ENCODE measurements at places on chromosomes 5 and 9.
A peak's percentile ranks its signal among the peaks of the same experiment; 100 is the strongest.

GRCh38 chr9:82122731-82123130 lies 134.2 kb downstream of the SPATA31D1 start:
- no peak for DNase-seq

DNA sequence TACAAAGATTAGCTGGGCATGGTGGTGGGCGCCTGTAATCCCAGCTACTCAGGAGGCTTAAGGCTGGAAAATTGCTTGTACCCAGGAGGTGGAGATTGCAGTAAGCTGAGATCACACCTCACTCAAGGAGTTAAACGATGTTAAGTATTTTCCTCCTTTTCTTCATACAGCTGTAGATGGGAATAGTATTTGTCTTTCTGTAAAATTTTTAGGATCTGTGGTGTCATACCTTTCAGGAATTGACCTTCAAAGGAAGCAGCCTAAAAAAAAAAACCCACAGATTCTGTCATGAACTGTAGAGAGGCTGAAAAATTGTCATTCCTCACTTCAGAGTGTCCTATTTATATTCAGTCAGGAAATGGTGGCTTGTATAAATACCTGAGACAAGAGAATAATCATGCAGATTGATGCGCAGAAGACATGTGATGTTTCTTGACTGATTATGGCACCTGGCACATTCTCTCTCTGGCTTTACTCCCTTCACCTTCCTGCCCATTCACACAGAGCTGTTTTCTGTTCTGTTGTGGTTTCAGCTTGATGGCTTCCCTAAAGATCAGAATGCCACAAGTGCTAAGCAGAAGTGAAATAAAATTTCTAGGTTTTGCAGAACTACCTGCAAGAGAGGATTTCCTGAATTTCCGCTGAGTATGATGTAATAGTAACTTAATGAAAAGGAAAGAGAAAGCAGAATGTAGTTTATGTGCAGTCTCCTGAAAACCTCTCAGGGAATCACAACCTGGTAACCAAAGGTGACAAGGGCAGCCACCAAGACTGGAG lies 3.8 kb downstream of the IFNA1 start:
- DNase-seq = no peak

DNA sequence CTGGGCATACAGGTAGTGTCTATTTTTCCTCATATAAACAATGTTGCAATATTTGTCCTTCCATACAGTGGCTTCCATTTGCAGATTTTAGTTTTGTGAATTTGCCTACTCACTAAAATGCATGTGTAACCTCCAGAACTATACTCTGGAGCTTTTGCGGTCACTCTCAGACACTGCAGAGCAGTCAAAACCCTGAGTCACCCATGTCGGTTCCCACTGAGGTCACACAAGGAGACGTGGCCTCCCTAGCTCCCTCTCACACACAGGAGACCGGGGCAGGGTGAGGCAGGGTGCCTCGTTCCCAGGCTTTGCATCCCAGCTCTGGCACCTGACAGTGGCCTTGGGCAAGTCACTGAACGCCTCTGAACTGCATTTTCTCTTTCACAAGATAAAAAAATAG lies 55.5 kb upstream of the ZNF354A start:
- peak; percentile 83 for DNase-seq

GRCh38 chr9:76866689-76867088 lies 39.2 kb downstream of the PRUNE2 start:
- peak; percentile 89 for DNase-seq

DNA sequence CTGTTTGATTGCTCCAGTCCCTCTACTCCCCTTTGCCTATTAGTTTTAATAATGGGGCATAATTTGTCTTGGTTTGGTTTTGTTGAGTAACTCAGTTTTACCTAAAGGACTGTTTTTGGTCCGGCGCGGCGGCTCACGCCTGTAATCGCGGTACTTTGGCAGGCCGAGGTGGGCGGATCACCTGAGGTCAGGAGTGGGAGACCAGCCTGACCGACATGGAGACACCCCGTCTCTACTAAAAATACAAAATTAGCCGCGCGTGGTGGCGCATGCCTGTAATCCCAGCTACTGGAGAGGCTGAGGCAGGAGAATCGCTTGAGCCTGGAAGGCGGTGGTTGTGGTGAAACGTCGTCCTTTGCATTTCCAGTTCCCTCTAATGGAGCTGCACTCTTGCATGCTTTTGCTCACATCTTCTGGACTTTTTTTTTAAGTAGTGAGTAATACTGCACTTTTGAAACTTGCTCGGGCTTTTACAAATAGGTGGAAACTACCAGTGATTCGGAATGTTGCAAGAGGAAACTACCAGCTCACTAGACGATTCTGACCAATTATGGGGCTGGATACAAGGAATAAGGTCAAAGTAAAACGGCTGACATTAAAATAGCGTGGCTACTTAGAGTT lies 721 bp upstream of the MAML1 start:
- DNase-seq = no peak

DNA sequence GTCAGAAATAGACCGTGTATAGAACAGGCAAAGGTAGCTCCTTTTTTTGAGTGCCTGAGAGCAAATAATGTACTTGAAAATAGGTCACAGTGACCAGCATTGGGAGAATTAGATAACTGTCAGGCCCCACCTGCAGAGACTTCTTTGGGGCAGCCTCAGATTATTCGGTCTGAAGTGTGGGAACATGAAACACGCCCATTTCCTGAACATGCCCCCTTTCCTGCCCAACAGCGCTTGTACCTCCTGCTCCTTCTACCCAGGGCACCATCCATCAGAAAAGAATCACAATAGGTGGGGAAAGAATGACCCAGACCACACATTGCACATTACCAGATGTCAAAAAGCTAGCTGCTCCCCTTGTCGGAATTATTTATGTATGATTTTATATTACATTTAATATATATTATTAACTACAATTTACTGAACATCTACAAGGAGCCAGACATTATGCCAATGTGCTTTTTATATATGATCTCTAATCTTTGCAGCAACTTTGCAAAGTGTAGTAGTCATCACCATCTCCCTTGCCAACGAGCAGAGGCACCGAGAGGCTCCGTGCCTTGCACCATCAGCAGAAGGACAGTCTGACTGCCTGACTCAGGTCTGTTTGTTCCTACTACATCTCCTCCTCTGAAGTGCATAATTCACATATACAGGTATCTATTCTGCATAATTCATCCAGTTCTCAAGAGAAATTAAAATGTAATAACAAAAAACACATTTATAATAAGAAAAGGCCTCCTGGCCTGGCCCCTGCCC lies 39.5 kb downstream of the PTPN3 start:
- DNase-seq = no peak

DNA sequence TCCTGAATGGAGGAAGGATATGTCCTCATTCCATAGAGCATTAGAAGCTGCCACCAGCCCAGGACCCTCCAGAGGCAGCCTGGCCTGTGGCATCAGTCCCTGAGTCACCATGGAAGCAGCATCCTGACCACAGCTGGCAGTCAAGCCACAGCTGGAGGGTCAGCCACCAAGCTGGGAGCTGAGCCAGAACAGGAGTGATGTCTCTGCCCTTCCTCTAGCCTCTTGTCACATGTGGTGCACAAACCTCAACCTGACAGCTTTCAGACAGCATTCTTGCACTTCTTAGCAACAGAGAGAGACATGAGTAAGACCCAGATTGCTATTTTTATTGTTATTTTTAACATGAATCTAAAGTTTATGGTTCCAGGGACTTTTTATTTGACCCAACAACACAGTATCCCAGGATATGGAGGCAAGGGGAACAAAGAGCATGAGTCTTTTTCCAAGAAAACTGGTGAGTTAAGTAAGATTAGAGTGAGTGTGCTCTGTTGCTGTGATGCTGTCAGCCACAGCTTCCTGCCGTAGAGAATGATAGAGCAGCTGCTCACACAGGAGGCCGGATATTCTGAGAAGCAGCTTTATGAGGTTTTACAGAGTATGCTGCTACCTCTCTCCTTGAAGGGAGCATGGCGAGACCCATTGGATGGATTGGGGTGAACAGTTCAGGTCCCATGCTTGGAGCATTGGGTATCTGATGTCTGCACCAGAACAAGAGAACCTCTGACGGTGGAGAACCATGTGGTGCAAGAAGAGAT lies 13.0 kb upstream of the CYFIP2 start:
- no peak for DNase-seq

Measured in urothelium cell line (cell line).